ENCODE measurements at places on chromosomes 16 and 17.

DNA sequence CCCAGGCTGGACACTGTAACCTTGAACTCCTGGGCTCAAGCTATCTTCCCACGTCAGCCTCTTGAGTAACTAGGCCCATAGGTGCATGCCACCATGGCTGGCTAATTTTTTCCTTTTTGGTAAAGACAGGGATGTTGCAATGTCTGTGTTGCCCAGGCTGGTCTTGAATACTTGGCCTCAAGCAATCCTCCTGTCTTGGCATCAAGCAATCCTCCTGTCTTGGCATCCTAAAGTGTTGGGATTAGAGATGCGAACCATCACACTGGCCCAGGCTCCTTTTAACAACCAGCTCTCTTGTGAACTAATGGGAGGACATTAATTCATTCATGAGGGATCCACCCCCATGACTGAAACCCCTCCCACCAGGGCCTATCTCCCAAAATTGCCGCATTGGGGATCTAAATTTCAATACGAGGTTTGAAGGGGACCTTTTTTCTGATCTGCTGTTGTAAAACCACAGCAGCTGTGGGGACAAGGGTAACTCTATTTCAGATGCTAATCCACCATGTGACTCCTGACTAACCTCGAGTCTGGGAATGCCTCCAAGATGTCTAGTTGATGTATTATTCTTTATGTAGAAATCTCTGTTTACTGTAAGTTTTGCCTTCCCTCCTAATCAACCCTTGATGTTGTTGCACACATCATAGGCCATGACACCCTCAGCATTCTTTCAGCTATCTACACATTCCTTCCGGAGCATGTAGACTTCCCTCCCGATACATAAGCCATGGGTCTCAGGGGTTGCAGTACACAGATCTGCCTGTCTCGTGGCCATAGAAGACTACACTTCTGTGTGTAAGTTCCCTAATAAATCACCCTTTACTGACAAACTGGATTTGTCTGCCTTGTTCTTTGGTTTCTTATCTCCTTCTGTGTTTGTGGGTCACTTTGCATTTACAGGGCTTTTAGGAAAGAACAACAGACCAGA, 37.6 kb downstream of the RNF112 start:
- no peak for DNase-seq

DNA sequence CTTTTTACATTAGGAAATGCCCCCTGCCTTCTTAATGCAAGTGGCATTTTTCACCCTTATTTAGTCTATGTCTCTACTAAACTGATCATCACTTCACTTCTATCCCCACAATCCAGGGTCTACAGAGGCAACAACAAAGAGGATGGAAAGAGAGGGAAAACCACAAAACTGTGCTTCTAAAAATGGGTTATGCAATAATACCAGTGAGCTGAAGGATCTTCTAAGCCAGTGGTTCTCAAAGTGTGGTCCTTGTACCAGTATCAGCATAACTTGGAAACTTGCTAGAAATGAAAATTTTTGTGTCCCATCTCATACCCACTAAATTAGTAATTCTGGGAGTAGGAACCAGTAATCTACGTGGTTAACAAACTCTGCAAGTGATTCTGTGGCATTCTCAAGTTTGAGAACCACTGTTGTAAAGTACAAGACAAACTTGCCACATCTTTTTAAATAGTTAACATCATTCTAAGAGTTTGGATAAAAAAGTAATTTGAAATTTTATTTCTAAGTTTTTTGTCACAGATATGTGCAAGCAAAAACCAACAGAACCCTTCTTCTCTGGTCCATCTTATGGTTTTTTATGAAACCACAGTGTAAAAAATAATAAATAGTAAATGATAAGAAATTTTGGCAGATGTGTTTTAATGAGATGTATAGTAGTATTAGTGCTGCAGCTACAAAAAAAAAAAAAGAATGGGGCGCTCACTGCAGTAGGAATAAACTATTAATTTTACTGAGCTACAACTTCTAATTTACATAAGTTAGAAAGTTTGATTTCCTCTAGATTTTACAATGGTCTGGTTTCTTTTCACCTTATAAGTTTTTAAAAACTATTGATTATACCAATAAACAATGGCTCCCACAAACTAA, 16.2 kb downstream of the CDC27 start:
- DNase-seq: no peak

DNA sequence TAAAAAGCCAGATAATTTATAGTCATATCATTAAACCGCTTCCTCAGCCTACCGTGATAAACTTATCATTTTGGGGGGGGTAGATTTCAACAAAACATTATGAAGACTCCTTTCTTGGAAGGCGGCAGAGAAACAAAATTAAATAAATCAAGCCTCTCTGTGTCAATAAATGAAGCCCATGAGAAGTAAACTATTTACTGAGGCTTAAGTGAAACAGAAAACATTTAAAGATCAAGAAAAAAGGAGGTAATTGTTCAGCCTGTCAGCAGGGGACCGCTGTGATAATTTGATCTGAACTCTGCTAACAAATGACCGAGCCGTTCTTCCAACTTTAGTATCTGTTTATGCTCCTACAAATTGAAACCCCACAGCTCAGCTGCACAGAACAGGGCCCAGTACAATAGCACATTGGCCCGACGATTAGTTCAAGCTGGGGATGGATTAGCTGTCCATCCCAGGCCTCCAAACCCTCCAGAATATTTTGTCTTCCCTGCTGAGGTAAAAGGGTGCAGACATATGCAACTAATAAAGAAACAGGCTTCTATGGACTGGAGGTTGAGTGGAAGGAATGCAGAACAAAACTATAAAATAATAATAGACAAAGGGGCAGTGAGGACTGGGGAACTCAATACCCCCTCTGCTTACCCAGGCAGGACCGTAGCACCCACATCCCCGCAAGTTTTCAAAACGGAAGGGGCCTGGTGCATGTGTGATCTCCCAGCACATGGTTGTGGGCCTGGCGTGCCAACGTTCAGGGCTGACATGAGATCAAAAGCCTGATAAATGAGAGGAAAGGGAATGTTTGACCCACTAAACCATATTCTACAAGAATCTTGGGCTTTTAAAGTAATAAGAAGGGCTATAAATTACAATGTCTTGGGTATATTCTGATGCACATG, 298.1 kb upstream of the IRX5 start:
- DNase-seq: no peak

GRCh38 chr17:28047806-28048205, 5.3 kb downstream of the NLK start:
- no peak for DNase-seq

DNA sequence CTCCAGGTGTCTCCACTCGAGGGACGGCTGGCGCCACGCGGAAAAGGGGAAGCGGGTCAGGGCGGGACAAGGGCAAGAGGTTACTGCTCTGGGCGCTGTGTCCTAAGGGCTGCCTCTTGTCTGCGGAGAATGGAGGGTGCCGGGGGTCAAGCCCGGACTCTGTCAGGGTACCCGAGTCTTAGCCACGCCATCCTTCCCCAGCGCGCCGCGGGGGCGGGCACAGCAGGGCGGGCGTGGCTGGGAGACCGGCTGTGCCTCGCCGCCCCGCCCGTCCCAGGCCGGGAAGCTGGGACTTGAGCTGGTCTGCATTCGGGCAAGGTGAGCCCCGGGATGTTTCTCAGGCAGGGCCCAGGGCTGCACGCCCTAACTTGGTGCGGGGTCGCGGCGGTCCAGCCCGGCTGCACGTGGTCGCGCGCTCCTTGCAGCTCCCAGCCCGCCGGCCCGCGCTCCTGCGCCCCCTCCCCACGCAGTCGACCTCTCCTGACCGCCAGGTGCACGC, 6.2 kb upstream of the ACTG1 start:
- DNase-seq: peak; percentile 61

DNA sequence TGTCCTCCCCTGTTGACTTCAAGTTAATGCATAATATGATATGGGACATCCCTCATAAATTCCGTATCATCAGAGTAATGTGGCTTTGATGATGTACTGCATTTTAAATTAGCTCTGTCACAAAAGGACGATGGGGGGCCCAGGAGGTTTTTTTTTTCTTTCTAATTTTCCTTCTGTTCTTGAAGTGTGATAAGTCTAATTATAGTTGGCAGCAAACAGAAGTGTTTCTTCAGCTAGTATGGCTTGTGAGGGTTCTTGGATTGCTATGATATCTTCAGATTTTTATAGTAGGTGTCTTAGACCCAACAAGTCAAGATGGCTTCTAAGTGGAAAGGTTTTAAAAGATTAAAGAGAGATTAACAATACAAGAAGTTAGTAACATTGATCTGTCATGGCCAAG, 796.2 kb upstream of the RBFOX1 start:
- DNase-seq: no peak

GRCh38 chr16:65919145-65919985, 447.1 kb upstream of the CDH5 start:
- DNase-seq: no peak

All from NCI-H510A (cell line).